Occipital lobe (tissue), 3 donors: ENCODE measurements at places on chromosomes 5 and 9. TPM values are rescaled to one million over a fixed set of nuclear protein-coding genes. Genes with fewer than 3 reads are reported as not detected.

DNA sequence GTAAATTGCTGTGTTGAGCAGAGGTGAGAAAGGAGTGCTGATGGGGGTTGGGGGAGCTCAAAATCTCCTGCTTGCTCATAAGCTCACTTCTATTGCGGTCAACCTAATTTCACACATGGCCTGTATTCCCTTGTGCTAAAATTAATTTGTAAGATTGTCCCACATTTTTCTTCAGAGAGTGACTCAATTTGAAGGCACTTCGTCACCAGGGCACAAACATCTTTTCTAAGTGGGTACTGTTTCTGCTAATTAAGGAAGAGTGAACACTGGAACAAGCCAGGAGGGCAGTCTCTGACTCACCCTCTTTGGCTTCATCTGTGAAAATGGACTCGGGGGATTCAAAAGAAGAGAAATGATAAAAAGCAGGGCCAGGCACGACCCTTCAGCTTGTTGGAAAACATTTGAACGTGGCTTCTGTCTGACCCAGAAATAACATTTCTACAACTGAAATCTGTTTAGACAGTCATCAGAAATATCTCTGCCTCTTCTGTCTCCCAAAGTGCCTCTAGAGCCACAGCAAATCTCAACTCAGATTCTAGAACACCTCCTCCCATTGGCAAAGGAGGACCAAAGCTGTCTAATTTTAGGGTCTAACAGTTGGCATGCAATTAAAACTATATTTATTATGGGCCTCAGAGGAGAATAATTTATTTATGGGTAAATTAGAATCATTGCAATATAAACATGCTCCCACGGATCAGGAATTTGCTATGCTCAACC is 49.8 kb downstream of the FEM1C start:
- peak; percentile 11 for DNase-seq

DNA sequence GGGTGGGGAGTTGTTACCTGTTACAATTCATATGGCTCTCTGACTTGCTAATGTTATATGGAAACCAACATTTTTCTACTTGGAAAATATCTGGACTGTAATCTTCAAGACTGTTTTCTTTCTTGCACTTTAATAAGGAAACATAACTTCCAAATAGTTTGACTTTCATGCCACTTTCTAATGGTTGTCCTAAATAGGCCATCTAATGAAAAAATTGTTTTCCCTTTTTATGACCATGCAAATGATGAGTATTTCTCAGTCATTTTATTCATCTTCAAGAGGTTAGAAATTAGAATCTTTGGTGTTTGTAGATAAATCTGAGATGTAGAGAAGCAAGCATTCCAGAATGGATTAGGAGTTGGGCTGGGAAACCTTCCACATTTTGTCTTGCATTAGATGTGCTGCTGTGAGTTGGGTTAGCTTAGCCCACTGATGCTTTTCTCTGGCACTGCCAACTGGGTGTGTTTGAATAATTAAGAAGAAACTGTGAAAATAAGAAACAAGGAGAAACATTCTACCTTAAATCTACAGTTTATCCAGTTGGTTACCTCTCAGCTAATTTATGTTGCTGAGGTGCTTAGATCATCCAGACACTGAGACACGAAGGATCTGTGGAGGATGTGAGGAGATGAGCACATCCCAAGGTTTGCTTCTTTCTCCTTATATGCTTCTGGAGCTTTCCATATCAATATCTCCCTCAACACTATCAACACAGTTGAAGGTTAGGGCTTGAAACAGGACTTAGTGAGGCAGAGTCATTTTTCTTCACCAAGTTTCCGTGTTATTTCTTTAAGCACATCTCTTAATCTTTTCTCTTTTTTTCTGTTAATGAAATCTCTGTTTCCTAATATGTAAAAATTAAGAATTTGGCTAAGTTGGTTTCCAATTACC is 2.7 kb downstream of the RASGRF2 start:
- no peak for DNase-seq

DNA sequence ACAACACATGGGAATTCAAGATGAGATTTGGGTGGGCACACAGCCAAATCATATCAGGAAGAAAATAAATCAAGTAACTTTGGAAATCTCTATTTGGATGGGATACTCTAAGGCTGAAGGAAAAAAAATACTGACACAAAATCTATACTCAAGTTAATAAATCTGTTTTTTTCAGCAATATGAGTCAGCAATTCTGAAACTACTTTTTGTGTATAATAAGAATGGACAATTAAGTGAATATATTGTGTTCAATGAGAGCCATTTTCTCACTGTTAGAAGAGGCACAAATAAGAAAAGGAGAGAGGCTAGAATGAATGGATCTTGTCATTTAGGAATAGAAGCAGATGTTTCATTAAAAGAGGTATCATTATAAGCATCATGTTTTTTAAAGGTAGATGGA is 651.0 kb downstream of the TAF11L14 start:
- DNase-seq: no peak

- no peak for DNase-seq
These were observed 189.5 kb downstream of the TMEM38B start for GRCh38 chr9:105883847-105884246.

KIF12 gene
- total RNA-seq: 3.3 TPM

- DNase-seq: no peak
These were observed 4.6 kb downstream of the SURF4 start for GRCh38 chr9:133371261-133371711.

DNA sequence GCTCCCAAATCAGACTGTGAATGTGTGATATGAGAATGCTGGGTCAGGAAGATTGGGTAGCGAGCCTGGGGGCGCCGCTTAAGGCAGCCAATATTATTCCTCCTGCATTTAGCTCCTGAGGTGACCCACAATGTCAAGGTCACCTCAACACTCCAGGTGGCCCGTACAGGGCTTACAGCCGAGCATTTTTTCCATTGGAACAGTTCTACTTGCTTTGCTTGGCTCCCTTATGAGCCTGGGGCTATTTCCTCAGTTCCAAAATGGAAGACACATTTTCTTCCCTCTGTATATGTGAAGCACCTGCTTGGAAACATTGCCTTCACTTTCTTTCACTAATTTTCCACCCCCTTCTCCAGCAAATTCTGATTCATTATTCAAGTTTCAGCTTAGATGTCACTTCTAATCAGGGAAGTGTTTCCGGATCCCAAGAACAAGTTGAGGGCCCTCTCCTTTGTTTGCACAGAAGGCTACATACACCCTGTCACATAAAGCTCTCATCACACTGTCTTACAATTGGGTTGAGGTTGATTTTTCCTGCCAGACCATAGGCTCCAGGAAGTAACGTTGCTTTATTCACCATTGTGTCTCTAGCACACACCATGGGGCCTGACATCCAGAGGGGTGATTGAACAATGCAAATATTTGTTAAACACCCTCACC is 330.2 kb downstream of the PIK3R1 start:
- DNase-seq: no peak

- no peak for DNase-seq
These were observed 217.5 kb downstream of the DCP2 start for GRCh38 chr5:113194125-113194524.

GRIN3A gene
- total RNA-seq: 6.9 TPM

DNA sequence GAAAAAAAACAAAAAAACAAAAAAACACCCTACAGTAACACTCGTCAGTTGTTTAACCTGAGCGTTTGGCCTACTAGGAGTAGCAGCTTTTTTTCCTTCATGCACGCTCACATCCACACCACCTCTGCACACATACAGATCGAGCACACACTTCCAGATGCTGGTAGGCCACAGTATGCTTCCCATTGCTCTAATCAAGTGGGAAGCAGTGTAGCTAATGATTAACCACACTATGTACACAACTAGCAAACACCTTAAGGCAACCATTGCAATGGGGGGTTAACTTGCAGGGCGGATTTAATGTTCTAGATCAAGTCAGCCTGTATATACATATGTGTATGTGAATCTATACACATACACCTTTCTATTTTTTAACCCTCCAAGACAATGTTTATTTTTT is 65.5 kb upstream of the GLRX start:
- no peak for DNase-seq

DNA sequence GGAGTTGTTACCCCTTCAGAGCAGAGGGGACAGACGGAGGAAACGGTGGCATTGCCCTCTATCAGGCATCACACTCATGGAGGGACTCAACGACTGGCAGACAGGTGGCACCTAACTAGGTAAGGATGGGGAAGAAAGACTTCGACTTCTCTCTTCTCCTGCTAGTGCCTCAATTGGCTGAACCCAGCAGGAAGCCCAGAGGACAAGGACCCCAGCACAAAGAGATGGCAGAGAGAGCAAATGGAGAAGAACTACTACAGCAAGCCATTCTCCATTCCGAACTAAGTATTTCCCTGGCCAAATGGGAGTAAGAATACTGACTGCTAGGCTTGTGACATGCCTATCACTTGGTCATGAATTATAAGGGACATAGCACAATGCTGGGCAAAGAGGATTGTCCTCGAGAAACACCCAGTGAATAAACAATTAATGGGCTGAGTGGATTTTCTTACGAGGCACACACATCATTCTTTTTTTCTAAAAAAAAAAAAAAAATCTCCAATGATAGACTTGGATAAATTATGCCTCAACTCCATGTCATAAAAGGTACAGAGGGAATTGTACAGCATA is 35.3 kb upstream of the CPEB4 start:
- no peak for DNase-seq

DNA sequence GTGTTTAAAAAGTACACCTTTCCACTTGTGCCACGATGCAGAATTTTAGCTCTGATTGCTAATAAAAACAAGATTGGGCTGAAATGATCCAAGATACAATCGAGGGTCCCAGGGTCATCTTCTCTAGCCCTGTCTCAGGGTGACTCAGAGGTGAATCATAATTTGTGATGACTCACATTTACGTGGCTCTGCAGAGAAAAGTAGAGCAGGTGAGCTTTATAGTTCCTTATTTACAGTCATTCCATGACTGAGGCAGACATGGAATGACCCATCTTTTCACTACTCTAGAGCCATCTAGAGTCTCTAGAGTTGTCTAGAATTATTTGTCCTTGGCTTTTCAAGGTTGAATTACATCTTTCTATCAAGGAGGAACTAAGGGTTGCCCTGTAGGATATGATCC is 155.2 kb downstream of the GAS1 start:
- DNase-seq: no peak

TENT4A gene
- 20.7 TPM for total RNA-seq

GRCh38 chr9:34256987-34257585 is 72.0 kb downstream of the KIF24 start:
- DNase-seq: no peak

DNA sequence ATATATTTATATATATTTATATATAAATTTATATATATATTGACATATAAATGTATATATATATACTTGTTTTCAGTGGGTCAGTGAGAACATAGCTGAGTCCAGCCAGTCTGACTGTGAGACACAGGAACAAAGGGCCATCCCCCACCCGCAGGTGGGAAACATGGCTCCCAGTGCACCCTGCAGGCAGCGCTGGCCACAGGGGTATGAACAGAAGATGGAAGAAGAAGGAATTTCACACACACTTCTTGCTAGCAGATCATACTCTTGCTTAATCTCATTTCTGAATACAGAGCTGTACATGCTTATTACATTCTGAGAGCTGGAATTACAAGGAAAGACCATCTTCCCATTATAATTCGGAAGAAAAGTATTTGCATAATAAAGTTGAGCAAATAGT is 595.4 kb downstream of the IRX1 start:
- DNase-seq: no peak

- no peak for DNase-seq
These were observed 192.4 kb downstream of the ARHGEF28 start for GRCh38 chr5:73818357-73818756.

CTXN3 gene
- 1.1 TPM for total RNA-seq

TLX3 gene
- total RNA-seq: not detected

TAS2R1 gene
- total RNA-seq: 0.62 TPM

SRD5A1 gene
- 51.8 TPM for total RNA-seq

DNA sequence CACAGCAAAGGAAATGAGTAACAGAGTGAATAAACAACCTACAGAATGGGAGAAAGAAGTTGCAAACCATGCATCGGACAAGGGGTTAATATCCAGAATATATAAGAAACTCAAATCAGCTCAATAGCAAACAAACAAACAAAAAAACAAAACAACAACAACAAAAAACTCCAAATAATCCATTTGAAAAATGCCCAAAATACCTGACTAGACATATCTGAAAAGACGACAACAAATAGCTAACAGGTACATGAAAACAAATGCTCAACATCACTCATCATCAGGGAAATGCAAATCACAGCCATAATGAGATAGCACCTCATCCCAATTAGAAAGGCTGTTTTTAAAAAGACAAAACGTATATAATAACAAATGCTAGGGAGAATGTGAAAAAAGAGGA is 111.2 kb downstream of the TRPM3 start:
- no peak for DNase-seq

DNA sequence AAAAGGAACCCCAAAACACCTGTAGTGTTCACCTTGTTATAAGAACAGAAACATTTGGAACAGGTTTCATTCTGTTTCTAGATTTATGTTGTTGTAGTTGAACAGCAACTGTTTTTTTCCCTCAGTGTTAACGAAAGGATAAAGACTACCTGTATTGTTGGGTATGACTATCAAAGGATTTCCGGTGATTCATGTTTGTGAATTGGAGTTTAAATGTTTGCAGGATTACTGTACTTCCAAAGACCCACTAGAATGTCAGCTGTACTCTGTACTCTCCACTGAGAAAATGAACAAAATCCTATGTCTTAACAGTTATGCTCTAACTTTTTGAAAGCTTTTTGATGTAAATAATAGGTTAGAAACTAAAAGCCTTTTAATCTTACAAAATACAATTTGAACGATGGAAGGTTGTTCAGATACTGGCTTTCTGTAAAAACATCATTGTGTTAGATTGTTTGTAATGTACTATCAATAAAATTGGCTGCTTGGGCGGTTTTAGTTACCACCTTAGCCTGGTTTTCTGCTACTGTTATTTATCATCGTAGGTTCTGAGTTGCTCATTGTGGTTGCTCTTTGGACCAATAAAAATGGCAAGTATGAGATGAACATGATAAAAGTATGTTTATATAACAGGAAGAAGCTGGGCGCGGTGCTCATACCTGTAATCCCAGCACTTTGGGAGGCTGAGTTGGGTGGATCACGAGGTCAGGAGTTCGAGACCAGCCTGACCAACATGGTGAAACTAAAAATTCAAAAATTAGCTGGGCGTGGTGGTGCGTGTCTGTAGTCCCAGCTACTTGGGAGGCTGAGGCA is 44.1 kb downstream of the DCP2 start:
- no peak for DNase-seq
